Neural crest cell (in vitro differentiated cells): ENCODE measurements at places on chromosomes 2 and 18. TPM values are rescaled to one million over a fixed set of nuclear protein-coding genes. Genes with fewer than 3 reads are reported as not detected.

GBX2 gene
- 21.3 and 21.9 TPM in 2 replicates for total RNA-seq

RSAD2 gene
- 1.0 and 1.1 TPM in 2 replicates for total RNA-seq

PTMA gene
- 1,415 and 1,529 TPM in 2 replicates for total RNA-seq

AMER3 gene
- 1.3 and 1.4 TPM in 2 replicates for total RNA-seq

IDH1 gene
- total RNA-seq: 278 and 280 TPM in 2 replicates

SLC5A7 gene
- 2.7 and 3.0 TPM in 2 replicates for total RNA-seq

- peak; percentile 41 for DNase-seq
- H3K27me3 ChIP-seq: no peaks in the 10 kb centered on the region
- no peak overlapping the region for H3K27ac ChIP-seq
- no peaks in the 10 kb centered on the region for H3K36me3 ChIP-seq
Observed at GRCh38 chr2:228689053-228689452, 507.6 kb upstream of the SPHKAP start.

GRCh38 chr2:105521176-105521575 lies 122.3 kb upstream of the FHL2 start:
- H3K4me3 ChIP-seq: no peak overlapping the region
- no peaks in the 10 kb centered on the region for H3K4me1 ChIP-seq

DNA sequence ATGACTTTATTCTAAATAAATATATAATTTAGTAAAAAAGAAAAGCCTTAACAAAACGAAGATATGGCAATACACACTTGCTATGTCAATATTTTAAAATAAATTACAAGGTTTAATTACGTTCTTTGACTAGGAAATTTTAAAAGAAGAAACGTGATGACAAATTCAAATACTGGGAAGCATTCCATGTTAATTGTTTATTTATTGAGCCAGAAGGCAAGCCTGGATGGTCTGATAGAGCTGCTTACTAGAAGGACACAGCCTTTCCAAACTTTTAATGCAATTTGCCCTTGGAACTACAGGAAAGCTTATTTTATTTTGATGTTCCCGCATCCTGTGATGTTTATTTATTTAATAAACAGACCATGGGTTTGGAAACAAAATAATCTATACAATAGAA lies 33.4 kb upstream of the DSEL start:
- H3K4me3 ChIP-seq: no peak overlapping the region
- H3K36me3 ChIP-seq: no peaks in the 10 kb centered on the region
- H3K4me1 ChIP-seq: peaks cover 7% of the 10 kb centered on the region
- no peak overlapping the region for H3K27ac ChIP-seq
- no peak for DNase-seq

- no peak overlapping the region for H3K4me3 ChIP-seq
- H3K36me3 ChIP-seq: no peaks in the 10 kb centered on the region
- no peaks in the 10 kb centered on the region for H3K27me3 ChIP-seq
- H3K27ac ChIP-seq: no peak overlapping the region
Observed at GRCh38 chr2:77512507-77512906, 9.7 kb downstream of the LRRTM4 start.

GRCh38 chr2:127429291-127429690 lies 11.1 kb downstream of the PROC start:
- no peak overlapping the region for H3K4me3 ChIP-seq
- peaks cover 16% of the 10 kb centered on the region for H3K27me3 ChIP-seq
- H3K4me1 ChIP-seq: peaks cover 5% of the 10 kb centered on the region
- DNase-seq: no peak

DNA sequence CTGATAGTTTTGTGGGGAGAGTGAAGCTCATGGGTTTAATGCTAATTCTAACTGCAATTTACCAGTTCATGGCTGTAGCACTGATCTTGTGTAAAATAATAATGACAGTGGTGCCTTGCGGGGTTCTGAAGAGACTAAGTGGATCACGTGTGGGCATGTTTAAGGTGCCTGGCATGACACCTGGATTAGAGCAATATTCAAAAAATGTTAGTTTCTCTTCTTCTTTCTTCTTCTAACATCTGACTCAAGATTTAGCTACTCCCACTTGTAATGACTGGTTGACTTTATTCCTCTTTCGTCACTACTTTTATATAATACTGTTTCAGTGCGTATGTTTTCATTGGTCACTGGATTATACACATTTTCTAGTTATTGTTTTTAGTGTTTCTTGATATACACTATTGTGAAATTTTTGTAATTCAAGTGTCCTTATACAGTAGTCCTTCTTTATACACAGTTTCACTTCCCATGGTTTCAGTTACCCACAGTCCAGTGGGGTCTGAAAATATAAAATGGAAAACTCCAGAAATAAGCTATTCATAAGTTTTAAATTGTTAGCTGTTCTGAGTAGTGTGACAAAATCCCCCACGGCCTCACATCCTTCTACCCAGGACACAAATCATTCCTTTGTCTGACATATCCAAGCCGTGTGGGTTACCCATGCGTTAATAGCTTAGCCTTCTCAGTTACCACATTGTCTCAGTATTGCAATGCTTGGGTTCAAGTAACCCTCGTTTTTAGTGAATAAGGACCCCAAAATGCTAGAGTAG lies 662.2 kb upstream of the CNTNAP5 start:
- no peaks in the 10 kb centered on the region for H3K36me3 ChIP-seq
- peaks cover 13% of the 10 kb centered on the region for H3K4me1 ChIP-seq
- H3K27me3 ChIP-seq: no peaks in the 10 kb centered on the region
- no peak for DNase-seq
- peak overlapping the region; percentile 44 for H3K27ac ChIP-seq
- H3K4me3 ChIP-seq: no peak overlapping the region
